ENCODE measurements at places on chromosomes 13 and 19.

DNA sequence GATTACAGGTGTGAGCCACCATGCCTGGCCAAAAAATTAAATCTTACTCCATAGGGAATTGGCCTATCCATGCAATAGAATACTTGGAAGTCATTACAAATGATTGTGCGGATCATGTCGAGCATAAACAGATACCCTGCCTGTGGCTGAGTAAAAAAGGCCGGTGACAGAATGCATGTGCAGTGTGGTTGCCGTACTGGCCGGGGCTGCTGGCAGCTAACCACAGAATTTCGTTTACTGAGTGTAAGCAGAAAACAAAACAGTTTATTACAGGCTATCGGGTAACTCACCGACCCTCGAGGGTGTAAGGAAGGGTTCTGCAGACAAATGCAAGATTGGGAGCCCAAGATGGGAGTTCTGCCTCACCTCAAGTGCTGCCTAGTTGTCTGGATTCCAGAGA lies 127.7 kb downstream of the ZIC5 start:
- DNase-seq: no peak

DNA sequence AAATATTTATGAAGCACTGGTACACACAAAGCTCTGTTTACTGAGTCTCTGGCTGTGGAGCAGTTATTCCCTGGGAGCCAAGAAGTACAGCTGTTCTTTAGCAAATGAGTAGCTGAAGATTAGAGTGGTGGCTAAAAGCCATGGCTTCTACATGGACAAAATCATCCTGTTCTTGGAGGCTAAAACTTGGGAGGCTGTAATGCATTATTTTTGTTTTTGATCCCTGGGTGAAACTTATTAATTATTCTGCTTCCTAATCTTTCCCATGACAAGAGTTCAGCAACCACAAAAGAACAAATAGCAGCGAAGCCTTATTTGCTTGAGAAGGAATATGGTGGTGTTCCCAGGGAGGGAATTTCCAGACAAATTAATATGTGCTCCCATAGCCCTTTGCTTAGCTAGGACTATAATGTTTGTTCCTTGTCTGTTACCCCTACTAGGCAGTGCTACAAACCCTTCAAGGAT lies 109.5 kb downstream of the DCT start:
- DNase-seq: no peak

- DNase-seq: no peak
Measured at GRCh38 chr19:8320564-8321066, 560 bp downstream of the NDUFA7 start.

GRCh38 chr19:5045956-5046338 lies 77.0 kb downstream of the KDM4B start:
- DNase-seq: no peak

All from GM19239 (cell line).